ENCODE measurements at places on chromosomes 3 and 15.

GRCh38 chr3:162760789-162761188, 1264.2 kb downstream of the OTOL1 start:
- no peak for DNase-seq

GRCh38 chr3:147616998-147617619, 207.9 kb downstream of the ZIC1 start:
- no peak for DNase-seq

GRCh38 chr3:157107644-157108133, 52.3 kb downstream of the CCNL1 start:
- DNase-seq: no peak

GRCh38 chr3:185724761-185725160, 100.1 kb downstream of the IGF2BP2 start:
- no peak for DNase-seq

GRCh38 chr15:95300958-95301357, 1029.5 kb upstream of the NR2F2 start:
- no peak for DNase-seq

Data from naive B cell (primary cell).